Smooth muscle cell of trachea (primary cell): ENCODE measurements at places on chromosomes 2 and 18. TPM values are rescaled to one million over a fixed set of nuclear protein-coding genes. Genes with fewer than 3 reads are reported as not detected.

Gene CD8B2
- total RNA-seq: not detected in 2 replicates

Gene ASB18
- not detected in 2 replicates for total RNA-seq

Gene ERMN
- total RNA-seq: not detected in 2 replicates

Gene CHST10
- 5.2 and 8.6 TPM in 2 replicates for total RNA-seq

Gene NAT8
- total RNA-seq: not detected in 2 replicates

Gene GPBAR1
- total RNA-seq: not detected in 2 replicates

Gene NOSTRIN
- 0.33 and 0.58 TPM in 2 replicates for total RNA-seq

Gene MC4R
- total RNA-seq: not detected in 2 replicates

Gene IL1RL1
- total RNA-seq: 0.33 and 0.44 TPM in 2 replicates

Gene KCNF1
- total RNA-seq: 0.29 and 0.83 TPM in 2 replicates

Gene STPG4
- 0.17 TPM in 1 of 2 replicates, not detected in the other for total RNA-seq

Gene PLCD4
- total RNA-seq: 9.1 and 11.8 TPM in 2 replicates

Gene DSEL
- 156 and 218 TPM in 2 replicates for total RNA-seq

Gene PAX8
- total RNA-seq: 0.87 and 1.5 TPM in 2 replicates

Gene MYCN
- not detected in 2 replicates for total RNA-seq

Gene MYO7B
- total RNA-seq: under 0.01 TPM in 1 of 2 replicates, not detected in the other

Gene COL6A3
- total RNA-seq: 2,183 and 3,095 TPM in 2 replicates

Gene MBOAT2
- total RNA-seq: 73.4 and 78.4 TPM in 2 replicates

Gene POTEF
- total RNA-seq: not detected in 2 replicates

Gene ALLC
- total RNA-seq: not detected in 2 replicates

Gene NEB
- total RNA-seq: 0.15 and 0.17 TPM in 2 replicates
